Stimulated activated CD8-positive, alpha-beta memory T cell treated with anti-CD3 and anti-CD28 coated beads, Interleukin-15, amount 100 ng/mL, for 24 hours (primary cell): ENCODE measurements at places on chromosomes 3 and 15.

DNA sequence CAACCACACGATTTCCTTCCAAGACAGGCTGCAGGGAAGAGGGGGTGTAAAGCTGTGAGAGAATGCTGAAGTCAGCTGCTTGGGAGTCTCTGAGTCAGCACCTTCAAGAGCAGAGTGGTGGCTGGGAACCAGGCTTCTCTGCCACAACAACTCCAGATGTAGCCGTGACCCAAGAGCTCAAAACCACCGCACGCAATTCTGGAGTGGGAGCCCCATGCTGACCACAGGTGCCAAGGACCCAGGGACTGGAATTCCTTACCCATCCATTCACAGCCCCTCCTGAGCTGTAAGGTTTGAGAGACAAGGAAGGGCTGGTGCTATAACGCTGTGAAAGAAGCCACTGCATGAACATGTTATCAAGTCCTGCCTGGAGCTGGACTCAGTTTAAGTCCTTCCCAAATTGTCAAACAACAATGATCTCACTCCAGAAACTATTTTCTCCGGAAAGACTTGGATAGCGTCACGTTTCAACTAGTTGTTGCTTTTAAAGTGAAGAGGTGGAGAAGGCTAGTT is 61.4 kb downstream of the UMPS start:
- DNase-seq, result no peak

DNA sequence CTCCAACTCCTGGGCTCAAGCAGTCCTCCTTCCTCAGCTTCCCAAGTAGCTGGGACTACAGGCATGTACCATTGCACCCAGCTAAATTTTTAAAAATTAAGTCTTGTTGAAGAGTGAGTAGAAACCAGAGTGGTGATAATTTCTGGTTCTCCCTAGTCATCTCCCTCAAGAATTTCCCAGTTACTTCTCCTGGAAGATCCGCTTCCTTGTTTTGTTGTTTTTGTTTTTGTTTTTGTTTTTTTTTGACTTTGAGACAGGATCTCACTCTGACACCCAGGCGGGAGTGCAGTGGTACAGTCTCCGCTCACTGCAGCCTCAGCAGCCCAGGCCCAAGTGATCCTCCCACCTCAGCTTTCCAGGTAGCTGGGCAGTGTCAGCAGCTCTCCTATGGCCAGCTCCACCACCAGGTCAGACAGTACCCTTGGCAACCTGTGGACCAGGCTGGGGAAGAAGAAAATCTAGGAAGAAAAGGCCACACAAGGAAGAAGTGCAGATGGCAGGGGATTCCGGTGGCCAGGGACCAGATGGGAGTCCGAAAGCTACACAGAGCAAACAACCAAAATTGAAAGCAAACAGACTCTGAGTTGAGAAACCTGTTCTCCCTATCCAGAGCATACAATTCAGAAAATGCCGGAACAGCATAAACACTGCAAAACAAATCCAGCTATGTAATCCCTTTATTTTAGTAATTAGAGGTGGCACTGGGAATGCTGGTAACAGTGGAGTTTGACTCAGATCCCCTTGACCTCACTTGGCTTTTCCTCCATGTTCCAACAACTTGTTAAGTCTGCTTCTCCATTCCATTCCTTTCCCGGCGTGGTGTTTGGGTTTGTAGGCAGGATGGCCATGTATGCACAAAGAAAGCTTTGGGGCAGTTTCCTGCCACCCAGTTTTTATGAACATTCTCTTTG is 266.6 kb upstream of the CTDSPL start:
- no peak for DNase-seq

- no peak for DNase-seq
Observed at GRCh38 chr3:76866729-76867408, 173.0 kb upstream of the ROBO2 start.

- DNase-seq, result no peak
Observed at GRCh38 chr3:139317660-139318430, 26.0 kb upstream of the MRPS22 start.

GRCh38 chr15:63905558-63906265 is 72.0 kb upstream of the HERC1 start:
- DNase-seq, result no peak

DNA sequence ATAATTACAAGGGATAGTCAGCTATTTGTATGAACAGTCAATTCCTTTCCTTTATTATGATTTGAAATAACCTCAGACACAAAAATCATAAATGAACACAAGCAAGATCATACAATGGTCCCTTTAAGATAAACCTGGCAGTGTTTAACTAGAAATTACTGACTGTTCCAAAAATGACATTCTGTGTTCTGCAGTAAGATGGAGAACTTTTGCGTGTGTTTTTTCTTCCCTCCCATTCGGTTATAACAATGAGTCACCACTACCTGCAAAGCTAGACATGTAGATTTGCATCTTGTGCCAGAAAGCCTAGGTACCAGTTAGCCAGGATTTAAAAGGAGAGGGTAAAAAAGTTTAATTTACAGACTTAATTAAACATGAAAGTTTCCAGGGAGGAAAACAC is 248.2 kb upstream of the ADAMTS9 start:
- no peak for DNase-seq

GRCh38 chr15:73873889-73874511 is 636 bp downstream of the TBC1D21 start:
- no peak for DNase-seq

- no peak for DNase-seq
Observed at GRCh38 chr15:63061975-63062374, 19.4 kb downstream of the TPM1 start.

DNA sequence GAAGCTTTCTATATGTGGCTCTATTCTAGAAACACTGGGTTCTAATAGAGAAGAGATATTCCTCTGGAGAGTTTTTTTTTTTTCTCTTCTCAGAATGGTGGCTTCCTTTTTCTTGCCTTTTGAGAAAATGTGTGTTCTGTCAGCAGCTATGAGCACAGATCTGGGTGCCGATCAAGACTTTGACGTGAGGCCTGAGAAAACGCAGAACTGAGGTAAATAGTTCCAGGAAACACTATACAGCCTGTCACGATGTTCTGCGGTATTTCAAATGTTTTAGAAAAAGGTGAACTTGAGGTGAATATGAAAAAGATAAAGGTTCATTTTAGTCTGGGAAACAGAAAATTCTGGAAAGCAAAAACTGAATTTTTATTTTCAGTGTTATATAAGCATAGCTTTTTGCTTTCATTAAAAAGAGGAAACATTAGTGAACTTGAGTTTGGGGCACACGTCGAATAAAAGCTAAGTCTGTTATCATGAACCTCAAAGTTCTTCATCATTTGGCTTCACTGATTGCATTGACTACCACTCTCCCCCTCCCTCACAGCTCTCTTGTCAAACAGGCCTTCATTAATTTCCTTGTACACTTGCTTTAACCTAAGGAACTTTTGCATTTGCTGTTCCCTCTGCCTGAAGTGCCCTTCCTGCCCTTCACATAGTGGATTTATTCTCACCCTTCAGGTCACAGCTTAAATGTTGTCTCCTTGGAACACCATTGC is 265.1 kb downstream of the NFKBIZ start:
- DNase-seq, result no peak

- no peak for DNase-seq
Observed at GRCh38 chr15:29750754-29751153, 71.5 kb downstream of the TJP1 start.

DNA sequence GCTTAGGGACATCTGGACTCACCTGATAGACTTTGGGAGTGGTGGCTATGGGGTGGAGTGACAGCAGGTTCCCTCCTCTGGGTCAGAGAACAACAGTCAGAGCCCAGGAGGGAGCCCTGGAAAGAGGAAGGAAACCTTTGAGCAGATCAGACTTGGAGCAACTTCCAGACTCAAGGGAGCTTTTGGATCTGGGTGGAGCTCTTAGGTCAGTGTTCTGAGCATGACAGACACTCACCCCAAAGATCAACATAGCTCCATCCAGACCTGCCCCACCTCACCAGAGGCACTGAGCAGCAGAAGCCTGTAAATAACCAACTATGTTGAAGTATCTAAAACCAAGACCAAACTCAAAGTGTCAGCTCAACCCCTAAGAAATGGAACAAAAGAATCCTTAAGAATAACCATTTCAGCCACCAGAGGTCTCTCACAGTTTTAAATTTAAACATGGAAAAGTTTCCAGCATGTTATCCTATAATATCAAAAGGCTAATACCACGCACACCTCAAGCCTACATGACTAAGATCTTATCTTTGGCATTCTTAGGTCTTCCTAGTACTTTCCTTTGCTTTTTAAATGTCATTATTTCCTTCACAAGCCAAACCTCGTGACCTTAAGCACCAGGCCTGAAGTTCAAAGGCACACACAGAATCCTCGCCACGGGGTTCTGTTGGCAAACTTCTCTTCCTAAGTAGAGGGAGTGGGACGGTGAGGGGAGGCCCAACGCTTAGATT is 56.4 kb downstream of the UMPS start:
- DNase-seq, result no peak
